IMR-90 (cell line): ENCODE measurements at places on chromosomes 7 and 10. TPM values are rescaled to one million over a fixed set of nuclear protein-coding genes. Genes with fewer than 3 reads are reported as not detected.
A peak's percentile ranks its signal among the peaks of the same experiment; 100 is the strongest.

LIPM gene
- not detected in 2 replicates for polyA plus RNA-seq

GRCh38 chr7:35599645-35600044, 95.3 kb downstream of the HERPUD2 start:
- no peak for DNase-seq

PDE6C gene
- not detected in 2 replicates for polyA plus RNA-seq

DNA sequence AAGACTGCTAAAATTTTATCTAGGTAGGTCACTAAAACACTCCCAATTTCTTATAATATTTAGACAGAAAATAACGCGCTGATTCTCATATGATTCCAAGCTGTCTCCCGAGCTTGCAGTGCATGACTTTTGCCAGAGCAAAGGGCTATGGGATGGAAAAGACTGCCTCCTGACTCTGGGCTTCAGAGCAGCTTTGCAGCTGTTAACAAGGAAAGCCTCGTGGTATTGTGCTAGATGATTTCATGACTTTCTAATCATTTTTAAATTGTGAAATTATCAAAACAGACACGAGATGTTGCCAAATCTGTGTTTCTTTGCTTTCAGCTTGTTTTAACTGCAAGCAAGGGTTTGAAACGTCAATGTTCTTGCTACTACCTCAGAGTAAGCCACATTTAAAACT, 238.3 kb downstream of the AGMO start:
- no peak for DNase-seq

GRCh38 chr7:40341836-40342235, 207.0 kb downstream of the SUGCT start:
- DNase-seq, result no peak

GSTO1 gene
- polyA plus RNA-seq, result 186 and 189 TPM in 2 replicates

DNA sequence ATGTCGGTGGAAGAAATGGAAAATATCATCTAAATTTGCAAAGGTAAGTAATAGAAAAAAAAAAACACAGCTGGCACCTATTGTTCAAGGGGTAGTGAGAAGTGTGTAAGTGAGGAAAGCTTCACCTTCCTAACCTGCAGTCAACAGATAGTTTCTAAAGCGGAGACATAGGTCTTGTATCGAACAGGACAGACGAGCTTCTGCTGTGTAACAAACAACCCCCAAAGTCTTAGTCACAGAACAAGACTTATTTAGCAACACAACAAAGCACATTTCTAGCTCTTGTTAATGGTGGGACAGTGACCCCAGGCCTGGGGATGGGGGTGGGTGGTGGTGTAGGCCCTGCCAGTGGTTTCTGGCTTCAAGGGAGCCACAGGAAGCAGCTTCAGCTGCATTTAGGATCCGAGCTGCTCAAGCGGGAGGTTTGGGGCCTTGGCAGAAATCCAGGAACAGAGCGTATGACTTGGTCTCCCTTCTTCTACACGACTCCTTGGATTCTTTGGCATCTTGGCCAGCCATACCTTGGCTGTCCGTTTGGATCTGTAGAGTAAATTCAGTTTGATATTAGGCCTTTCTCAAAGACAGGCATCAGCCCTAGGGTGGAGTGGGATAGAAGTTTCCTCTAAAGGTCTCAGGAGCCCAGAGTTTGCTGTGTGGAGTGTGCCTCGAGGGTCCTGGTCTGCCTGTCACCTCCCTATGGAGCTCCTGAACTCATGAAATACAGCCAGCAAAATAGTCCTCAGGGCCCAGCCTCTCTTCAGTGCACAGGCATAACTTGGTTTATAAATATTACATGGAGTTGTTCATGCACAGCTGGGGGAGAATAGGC, 56.9 kb upstream of the SHH start:
- DNase-seq, result no peak

DNA sequence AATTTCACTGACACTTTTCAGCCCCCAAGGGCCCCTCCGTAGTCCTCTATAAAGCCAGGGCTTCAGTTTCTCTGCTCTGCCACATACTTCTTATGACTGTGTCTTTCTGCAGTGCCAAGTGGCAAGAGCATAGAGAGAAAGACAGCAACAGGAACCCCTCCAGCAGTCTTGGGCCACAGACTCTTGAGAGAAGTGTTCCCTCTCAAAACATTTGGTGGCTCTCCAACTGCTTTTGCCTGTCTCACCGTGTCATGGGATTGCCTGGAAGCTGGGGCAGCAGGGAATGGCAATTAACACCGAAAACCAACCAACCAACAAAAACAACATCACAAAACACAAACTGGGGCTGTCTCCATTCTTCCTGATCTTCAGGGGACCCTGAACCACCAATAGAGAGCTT, 73.8 kb upstream of the ELN start:
- no peak for DNase-seq

- peak; percentile 48 for DNase-seq
Measured at GRCh38 chr10:60465801-60466200, 76.1 kb upstream of the ANK3 start.

DNA sequence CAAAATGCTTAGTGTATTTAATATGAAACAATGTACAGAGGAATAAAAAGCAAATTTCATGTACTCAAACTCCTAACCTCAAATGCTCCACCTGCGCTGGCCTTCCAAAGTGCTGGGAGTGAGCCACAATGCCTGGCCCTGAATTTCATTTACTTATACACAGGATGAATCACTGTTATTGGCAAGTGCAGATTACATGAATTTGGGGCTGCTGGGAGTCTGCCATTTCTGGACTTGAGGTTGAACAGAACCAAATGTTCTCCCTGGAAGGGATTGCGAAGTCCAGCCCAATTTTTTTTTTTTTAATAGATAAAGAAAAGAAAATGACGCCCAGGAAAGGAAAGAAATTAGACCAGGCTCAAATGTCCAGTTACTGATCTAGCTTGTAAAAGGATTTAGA, 6.8 kb upstream of the CSTF2T start:
- peak; percentile 84 for DNase-seq

DNA sequence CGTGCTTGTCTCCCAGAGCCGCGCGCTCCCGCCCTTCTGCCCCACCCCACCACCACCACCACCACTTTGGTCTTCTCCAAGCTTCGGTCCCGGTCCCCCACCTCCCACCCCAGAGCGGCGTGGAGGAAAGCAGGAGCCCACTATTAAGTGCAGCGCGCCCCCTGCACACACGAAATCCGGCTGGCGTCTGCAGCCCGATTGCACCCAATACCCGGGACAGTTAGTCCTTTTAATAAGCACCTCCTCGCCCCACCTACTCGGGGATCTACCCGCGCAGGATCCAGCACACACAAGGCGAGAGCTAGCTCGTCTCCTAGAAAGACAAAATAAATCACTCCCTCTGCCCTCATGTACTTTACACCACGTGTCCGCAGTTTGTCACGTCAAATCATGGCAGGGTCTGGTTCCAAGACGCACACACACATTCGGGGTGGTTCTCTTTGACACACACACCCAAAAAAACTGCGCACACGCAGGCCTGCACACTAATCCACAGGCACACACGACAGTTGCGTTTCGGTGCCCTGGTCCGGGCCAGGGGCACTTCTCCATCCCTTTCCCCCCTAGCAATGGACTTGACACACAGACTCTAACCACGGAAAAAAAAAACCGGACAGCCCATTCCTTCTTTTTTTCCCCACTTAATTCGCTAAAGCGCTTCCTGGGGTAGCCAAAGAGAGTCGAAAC, 1.6 kb downstream of the SFMBT2 start:
- DNase-seq, result no peak

COL13A1 gene
- polyA plus RNA-seq, result 31.3 and 32.0 TPM in 2 replicates

HOXA1 gene
- 1.7 and 1.8 TPM in 2 replicates for polyA plus RNA-seq

DNA sequence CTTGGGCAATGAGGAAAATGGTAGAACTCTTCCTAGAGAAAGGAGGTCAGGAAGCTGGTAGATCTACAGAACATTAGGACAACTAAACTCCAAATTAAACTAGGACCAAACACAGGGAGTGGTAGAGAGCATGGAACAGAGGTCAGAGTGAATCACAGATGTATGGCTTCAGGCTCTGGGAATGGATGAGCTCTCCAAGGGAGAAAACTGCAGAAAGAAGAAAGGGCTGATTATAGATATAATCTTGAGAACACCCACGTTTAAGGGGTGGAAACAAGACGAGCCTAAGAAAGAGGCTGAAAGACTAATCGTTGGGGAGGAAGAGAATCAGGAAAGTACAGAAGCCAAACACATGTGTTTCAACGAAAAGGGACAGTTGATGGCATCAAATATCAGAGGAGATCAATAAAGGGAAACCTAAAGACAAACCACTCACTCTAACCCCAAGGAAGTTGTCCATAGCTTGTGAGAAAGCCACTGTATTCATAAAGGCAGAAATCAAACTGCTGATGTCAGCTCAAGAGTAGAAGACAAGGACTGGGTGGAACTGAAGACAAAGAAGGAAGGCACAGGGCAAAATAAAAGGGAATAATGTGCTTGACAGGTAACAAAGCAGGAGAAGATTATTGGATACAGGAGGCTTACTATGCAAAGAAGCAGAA, 41.4 kb downstream of the NUDCD3 start:
- peak; percentile 31 for DNase-seq

DNA sequence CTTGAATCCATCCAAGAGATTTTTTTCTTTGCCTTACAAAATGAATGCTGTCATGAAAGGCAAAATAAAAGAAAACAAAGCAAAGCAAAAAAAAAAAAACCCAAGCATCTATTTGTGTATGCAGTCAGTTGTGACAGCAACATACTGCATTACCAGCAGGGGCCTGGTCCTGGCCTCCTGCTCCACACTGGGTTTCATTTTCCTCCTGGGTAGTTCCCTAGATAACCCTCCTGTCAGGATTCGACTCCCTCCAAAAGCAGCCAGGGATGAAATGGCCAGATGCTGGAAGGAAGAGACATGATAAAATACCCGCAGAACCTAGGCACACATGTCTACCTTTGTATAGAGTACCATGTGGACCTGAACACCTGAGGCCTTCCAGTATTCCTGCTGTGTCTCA, 148.6 kb downstream of the NRCAM start:
- no peak for DNase-seq

ZNF488 gene
- 0.14 TPM in 2 replicates for polyA plus RNA-seq

- no peak for DNase-seq
Measured at GRCh38 chr10:85741626-85742300, 624.8 kb downstream of the GRID1 start.

- no peak for DNase-seq
Measured at GRCh38 chr7:29413626-29414136, 150.0 kb upstream of the PRR15 start.

SPRN gene
- 2.3 and 2.4 TPM in 2 replicates for polyA plus RNA-seq

DNA sequence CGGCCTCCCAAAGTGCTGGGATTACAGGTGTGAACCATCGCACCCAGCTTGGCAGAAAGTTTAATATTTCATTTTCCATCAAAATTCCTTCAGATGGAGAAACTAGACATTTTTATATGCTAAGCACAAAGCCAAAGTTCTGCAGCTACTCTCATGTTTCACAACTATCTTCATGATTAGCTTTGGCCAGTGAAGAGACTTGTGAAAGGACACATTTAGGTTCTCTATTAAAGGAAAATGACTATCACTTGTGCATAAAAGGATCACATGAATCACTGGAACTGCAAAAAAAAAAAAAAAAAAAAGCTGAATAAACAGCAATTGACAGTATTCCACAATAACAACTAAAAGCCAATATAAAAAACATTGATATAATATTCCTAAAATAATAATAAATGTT, 16.2 kb downstream of the FGFBP3 start:
- DNase-seq, result no peak

PLEKHA1 gene
- polyA plus RNA-seq, result 7.4 and 9.5 TPM in 2 replicates

- DNase-seq, result peak; percentile 7
Measured at GRCh38 chr10:50946991-50947781, 61.8 kb upstream of the A1CF start.

GRCh38 chr10:45144326-45145070, 143.8 kb downstream of the ZNF22 start:
- no peak for DNase-seq

NME8 gene
- not detected in 2 replicates for polyA plus RNA-seq

- DNase-seq, result no peak
Measured at GRCh38 chr10:53469383-53469782, 696.8 kb upstream of the MBL2 start.

DNA sequence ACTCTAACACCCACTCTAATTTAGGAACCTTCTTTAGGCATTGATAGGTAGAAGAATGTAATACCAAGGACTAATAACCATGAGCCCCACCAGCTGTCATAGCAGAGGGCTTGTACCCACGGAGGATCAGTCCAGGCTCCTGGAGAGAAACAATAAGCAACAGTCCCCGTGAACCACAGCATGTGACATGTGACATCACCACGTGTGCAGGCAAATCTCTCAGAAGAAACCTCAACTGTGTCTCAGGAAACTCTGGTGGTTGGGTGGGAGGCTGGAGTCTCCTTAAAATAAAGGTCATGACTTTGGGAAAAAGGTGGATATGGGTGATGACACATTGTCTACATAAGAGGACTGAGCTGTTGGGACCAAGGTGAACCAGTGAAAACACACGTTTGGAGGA, 653.9 kb upstream of the FOXK1 start:
- no peak for DNase-seq

PRRT4 gene
- polyA plus RNA-seq, result not detected in 2 replicates

DNA sequence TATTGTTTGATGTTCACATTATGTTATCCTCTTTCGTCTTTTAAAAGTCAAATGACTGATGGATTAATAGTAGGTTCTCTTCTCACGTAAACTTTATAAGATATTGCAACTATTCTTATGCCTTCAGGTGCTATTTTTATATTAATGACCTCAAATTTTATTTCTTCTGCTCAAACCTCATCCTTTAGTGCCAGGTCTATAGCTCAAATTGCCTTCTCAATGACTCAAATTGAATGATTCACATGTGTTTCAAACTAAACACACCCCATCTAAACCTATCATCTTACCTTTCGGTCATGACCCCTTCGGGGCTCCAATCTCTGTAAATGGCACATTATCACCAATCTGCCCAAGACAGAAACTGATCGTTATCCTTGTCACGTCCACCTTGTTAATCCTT, 22.0 kb upstream of the LIPF start:
- peak; percentile 3 for DNase-seq

- no peak for DNase-seq
Measured at GRCh38 chr7:126001349-126001748, 1071.7 kb upstream of the POT1 start.

GRCh38 chr10:13340626-13341376, 7.3 kb downstream of the SEPHS1 start:
- no peak for DNase-seq

ASB15 gene
- polyA plus RNA-seq, result not detected in 2 replicates

DNA sequence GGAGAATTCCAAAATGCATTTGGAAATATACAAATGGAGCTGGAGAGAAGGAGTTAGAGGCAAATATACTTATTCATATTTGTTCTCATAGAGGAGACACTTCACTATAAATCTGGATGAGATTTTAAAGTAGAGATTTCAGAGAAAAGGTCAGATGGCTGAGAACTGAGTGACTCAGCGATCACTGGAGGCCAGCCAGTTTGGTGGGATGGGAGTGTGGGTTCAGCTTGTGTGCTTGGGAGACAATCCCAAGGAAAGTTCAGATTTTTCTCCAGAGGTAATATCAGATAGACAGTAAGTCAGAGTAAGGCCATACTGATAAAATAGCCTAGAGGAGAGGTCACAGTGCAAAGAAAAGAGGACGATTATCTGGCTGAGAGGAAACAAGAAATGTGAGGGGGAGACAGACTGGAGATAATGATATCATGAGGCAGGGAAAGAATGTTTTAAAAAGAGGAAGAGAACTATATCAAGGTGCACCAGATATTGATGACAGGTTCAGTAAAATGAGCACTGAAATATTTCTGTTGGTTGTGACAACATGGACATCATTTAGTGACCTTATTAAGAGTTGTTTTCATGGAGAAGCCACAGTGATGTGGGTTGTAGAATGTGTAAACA, 67.0 kb downstream of the MDFIC start:
- DNase-seq, result peak; percentile 83

- no peak for DNase-seq
Measured at GRCh38 chr10:12432402-12433189, 83.2 kb downstream of the CAMK1D start.

- no peak for DNase-seq
Measured at GRCh38 chr7:132123773-132124172, 452.5 kb downstream of the PLXNA4 start.

BAMBI gene
- 13.4 and 14.4 TPM in 2 replicates for polyA plus RNA-seq

- DNase-seq, result no peak
Measured at GRCh38 chr10:49287689-49288340, 11.2 kb upstream of the C10orf71 start.
